ENCODE measurements at places on chromosomes 7 and 10. TPM values are rescaled to one million over a fixed set of nuclear protein-coding genes. Genes with fewer than 3 reads are reported as not detected.

Gene ACTR3C
- 10.1 TPM for total RNA-seq

Gene HACD1
- total RNA-seq = 79.9 TPM

Gene PTF1A
- not detected for total RNA-seq

Gene ZNF467
- total RNA-seq = 12.4 TPM

Gene ZNF398
- total RNA-seq = 18.5 TPM

Gene ADAM12
- total RNA-seq = under 0.01 TPM

DNA sequence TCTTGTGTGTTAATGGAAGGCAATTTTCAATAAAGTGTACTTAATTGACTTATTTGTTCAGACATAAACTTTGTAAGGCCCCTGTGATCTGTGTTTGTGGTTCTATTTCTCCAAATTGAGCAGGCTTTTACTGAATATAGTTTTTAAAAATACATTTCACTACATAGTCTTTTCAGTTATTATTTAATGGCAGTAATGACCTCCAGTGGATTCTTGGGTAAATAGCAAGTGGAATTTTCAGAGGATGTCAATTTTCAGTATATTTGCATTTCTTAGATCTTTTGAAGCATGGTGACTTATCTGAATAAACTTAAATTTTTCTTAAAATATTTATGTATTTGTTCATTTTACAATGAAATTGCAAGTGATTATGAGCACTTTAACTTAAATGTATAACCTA is 203.1 kb upstream of the PCLO start:
- no peaks in the 10 kb centered on the region for H3K4me1 ChIP-seq
- no peaks in the 10 kb centered on the region for H3K27me3 ChIP-seq
- no peak overlapping the region for H3K27ac ChIP-seq
- no peaks in the 10 kb centered on the region for H3K36me3 ChIP-seq

- no peaks in the 10 kb centered on the region for H3K4me1 ChIP-seq
- H3K27ac ChIP-seq = peak overlapping the region; percentile 68
- no peak overlapping the region for H3K4me3 ChIP-seq
- no peaks in the 10 kb centered on the region for H3K27me3 ChIP-seq
These were observed 104.9 kb upstream of the KCND2 start for GRCh38 chr7:120168066-120168465.

DNA sequence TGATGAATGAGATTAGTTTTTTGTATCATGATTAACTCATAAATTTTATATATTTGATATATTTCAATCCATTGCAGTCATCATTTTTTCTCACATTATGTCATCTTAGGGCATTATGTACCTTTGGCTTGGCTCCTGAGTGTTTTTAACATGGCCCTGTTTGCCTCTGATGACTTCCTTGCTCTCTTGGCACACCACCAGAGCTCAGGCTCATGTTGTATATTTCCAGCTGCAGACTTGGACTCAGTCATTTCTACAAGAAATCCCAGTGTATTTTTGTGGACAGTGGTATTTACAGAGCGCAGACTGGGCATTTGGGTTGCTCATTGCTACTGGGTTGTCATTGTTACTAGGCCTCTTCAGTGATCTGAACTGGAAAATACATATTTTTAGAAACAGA is 188.5 kb downstream of the ADRA2A start:
- peak; percentile 10 for DNase-seq
- no peak overlapping the region for H3K4me3 ChIP-seq
- H3K27me3 ChIP-seq = no peaks in the 10 kb centered on the region
- no peaks in the 10 kb centered on the region for H3K4me1 ChIP-seq

- no peak overlapping the region for H3K4me3 ChIP-seq
- no peaks in the 10 kb centered on the region for H3K36me3 ChIP-seq
- H3K27ac ChIP-seq = no peak overlapping the region
- H3K4me1 ChIP-seq = no peaks in the 10 kb centered on the region
- no peak for DNase-seq
- H3K27me3 ChIP-seq = no peaks in the 10 kb centered on the region
These were observed 590.0 kb upstream of the SEMA3D start for GRCh38 chr7:85776691-85777345.

- H3K4me1 ChIP-seq = no peaks in the 10 kb centered on the region
- H3K27ac ChIP-seq = no peak overlapping the region
These were observed 539.6 kb downstream of the CNTNAP2 start for GRCh38 chr7:146655928-146656797.

DNA sequence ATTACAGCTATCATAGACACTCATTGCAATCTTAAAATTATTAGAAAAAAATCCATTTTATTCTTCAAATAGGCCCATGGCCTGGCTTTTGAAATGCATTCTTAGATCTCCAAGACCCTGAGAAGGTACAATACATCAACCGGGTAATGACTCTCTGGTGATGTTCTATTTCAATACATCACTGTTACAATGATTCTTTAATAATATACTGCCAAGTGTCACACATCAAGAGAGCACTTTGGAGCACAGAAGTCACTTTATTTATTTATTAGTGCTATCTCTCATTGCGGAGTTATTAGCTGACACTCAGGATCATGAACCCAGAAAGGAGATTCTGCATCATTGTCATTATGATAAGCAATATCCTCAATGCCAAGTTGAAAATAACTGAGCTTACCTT is 748.5 kb upstream of the MBL2 start:
- no peak overlapping the region for H3K27ac ChIP-seq
- H3K4me3 ChIP-seq = no peak overlapping the region
- H3K4me1 ChIP-seq = no peaks in the 10 kb centered on the region
- no peaks in the 10 kb centered on the region for H3K27me3 ChIP-seq

GRCh38 chr7:48154792-48155413 is 16.4 kb upstream of the ABCA13 start:
- H3K27ac ChIP-seq = no peak overlapping the region
- no peaks in the 10 kb centered on the region for H3K36me3 ChIP-seq
- H3K4me3 ChIP-seq = no peak overlapping the region
- no peak for DNase-seq

Data from esophagus muscularis mucosa (tissue), 4 donors.